HepG2 (cell line): ENCODE measurements at places on chromosomes 6 and 20.

DNA sequence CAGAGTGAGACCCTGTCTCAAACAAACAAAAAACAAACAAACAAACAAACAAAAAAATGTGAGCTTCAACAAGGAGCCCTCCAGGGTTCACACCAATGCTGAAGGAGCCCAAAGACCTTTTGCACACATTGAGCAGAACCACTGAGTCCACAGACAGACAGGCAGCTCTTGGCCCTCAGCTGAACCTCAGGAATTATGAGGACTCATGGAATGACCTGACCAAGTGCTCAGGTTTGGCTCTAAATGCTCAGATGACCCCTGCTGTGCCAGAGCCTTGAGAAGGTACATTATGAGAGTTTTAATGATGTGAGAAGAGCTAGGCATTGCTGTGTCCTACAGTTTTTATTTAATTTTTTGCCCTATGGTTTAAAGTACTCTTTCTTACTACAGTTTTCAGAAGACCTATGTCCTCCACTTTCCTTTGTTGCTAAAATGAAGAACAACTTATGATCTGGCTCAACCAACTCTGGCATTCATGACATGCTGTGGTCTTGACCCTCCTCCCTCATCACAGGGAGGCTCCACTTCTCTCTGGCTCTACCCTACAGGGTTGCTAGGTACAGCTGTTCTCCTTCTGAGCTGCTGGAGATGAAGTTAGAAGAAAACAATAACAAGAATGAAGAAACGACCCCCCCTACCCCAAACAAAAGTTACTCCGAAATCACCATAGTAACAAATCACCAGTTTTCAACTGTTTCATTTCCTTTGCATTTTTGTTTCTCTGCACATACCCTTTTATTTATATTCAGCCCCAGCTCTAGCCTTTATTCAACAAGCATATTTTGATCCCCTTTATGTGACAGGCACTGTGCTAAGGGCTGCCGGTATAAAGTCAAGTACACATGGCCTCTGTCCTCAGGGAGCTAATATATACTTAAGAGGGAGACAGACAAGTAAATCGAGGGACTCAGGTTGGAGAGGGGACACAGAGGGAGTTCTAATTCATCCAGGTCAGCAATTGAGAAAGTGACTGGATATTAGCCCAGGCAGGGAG is 128.7 kb upstream of the TRAF3IP2 start:
- DNase-seq, result no peak

- no peak for DNase-seq
Measured at GRCh38 chr6:169489563-169490245, 212.1 kb downstream of the WDR27 start.

GRCh38 chr6:11260249-11261038 is 28.0 kb upstream of the NEDD9 start:
- DNase-seq, result no peak

DNA sequence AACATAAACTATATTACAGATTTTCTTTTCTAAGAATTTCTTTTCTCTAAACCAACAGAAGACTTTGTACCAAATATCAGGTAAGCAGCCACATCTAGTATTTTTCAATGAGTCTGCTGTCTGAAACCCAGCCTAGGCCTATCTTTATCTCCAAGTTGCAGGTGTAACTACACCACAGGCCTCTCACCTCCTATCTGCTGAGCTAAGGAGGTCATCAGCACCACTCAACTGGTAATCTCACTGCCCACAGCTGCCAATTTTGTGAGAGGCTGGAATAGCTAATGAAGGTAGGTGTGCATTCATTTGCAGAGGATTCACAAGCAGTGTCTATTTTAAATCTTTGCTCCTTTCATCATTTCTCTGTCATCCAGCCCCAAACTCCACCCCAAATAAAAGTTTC is 584.8 kb downstream of the HDGFL1 start:
- no peak for DNase-seq

- no peak for DNase-seq
Measured at GRCh38 chr6:35716798-35717197, 20.0 kb upstream of the ARMC12 start.

DNA sequence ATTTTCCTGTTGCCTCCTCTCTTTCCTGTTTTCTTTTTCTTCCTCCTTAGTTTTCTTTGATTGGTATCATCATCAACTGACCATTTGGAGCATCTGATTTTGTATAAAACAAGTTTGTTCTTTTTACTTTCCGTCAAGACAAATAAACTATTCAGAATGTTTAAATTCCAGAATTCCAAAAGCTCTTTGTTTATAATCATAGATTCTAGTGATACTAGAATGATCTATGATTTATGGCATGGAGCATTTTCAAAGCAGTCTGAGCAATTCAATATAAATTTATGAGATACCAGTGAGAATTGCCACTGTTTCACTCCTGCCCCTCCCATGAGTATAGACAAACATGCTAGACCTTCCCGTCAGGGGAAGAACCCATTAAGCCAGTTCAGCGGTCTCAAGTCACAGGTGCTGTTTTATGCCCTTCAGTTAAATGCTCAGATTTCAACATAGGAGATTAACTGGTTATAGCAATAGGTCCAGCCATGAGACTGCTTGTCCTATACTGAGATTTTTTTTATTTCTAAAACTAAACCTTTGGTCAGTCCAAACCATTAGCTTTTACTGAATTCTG is 60.7 kb downstream of the GRIK2 start:
- no peak for DNase-seq

- no peak for DNase-seq
Measured at GRCh38 chr20:36462440-36463211, 78.7 kb upstream of the MYL9 start.

DNA sequence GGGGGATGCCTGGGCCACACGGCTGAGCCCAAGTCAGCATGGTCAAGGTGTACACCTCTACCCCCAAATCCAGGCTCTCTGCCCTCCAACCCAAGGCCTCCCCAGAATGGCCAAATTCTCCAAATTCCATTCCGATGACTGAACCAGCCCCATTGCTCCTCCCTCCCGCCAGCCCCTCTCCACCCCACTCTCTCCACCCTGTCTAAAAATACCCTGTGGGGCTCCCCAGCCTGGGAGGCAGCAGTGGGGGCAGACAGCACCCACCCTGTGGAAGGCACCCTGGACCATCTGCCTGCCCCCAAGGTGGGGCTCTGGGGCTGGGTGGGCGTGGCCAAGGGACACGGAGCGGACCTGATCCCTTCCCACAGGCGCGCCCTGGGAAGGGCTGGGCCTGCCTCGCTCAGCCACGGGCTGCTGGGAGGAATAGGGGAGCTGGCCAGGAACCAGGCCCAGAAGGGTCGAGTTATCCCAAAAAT is 11.4 kb downstream of the TEAD3 start:
- DNase-seq, result no peak

DNA sequence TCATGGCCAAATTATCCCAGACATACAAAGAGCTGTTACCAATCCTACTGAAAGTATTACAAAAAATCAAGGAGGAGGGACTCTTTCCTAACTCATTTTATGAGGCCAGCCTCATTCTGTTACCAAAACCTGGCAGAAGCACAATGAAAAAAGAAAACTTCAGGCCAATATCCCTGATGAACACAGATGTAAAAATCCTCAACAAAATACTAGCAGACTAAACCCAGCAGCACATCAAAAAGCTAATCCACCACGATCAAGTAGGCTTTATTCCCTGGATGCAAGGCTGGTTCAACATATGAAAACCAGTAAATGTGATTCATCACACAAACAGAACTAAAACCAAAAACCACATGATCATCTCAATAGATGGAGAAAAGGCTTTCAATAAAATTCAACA is 109.2 kb downstream of the C6orf118 start:
- no peak for DNase-seq

DNA sequence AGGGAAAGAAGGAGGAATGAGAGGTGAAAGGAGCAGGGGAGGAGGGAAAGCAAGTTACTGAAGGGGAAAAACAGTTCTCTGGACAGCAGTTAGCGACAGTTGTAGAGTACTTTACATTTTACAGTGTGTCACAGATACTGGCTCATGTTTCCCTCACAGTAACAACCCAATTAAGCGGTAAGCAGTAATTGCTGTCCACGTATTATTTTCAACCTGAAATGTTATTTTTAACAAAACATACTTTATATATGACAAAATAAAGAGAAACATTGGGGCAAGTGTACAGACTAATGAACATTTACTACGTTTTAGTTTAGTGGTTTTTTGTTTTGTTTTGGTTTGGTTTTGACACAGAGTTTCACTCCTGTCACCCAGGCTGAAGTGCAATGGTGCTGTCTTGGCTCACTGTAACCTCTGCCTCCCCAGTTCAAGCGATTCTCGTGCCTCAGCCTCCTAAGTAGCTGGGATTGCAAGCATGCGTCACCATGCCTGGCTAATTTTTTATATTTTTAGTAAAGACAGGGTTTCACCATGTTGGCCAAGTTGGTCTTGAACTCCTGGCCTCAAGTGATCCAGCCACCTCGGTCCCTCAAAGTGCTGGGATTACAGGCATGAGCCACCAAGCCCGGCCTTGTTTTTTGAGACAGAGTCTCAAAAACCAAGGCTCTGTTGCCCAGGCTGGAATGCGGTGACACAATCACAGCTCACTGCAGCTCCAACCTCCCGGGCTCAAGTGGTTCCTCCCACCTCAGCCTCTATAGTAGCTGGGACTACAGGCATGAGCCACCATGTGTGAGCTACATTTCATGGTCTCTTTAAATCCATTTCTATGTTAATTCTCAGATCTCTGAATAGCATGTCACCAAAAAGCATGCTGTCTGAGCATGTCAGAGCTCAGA is 22.6 kb upstream of the BTN3A2 start:
- DNase-seq, result no peak

GRCh38 chr6:157954150-157955117 is 27.2 kb upstream of the SYNJ2 start:
- DNase-seq, result peak; percentile 95

- peak; percentile 88 for DNase-seq
Measured at GRCh38 chr6:163416557-163417253, 2.2 kb downstream of the QKI start.

- no peak for DNase-seq
Measured at GRCh38 chr20:41142919-41143318, 5.6 kb downstream of the PLCG1 start.

DNA sequence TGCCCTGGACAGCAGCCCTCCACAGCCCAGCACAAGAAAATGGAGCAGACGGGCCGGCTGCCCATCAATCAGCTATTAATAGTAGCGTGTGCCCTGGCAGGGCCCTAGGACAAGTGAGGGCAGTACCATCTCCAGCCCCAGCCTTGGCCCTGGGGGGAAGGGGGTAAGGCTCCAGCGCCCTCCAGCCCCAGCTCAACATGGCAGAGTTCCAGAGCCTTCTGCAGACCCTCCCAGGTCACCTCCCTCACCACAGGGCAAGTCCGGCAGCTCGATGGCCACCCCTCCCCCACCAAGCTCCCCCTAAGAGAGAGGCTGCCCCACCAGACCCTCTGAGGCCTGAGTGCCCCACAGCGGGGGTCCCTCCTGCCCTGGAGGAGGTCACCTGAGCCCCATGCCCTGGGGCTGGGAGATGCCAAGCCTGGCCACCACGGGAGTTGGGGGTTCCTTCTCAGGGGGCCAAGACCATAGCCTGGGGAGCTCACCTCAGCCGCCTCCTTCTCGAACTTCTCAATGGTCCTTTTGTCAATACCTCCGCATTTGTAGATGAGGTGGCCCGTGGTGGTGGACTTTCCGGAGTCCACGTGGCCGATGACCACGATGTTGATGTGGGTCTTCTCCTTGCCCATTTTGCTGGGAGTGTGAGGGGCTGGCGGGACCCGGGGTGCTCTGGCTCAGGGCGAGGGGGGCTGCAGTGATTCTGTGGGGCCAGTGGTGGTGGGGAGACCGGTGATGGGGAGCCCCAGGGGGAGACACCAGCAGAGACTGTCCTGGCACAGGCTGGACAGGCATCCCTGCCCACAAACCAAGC is 1.5 kb downstream of the EEF1A2 start:
- DNase-seq, result no peak

GRCh38 chr20:17725094-17725835 is 25.5 kb downstream of the BANF2 start:
- peak; percentile 60 for DNase-seq

DNA sequence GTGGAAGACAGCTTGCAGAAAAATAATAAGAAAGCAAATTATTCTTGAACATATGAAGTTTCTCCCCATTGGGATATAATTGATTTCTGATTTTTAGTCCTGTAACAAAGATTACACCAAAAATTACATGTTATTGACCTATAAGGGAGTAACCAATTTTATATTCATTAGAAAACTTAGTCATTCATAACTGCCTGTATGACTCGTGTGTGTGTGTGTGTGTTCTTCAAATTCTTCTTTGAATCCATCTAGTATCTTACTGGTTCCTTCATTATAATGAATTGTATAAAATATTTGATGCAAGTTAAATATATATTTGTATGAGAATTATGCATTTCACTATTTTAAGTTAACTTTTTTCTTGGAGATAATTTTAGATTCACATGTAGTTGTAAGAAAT is 310.4 kb downstream of the HAO1 start:
- no peak for DNase-seq

DNA sequence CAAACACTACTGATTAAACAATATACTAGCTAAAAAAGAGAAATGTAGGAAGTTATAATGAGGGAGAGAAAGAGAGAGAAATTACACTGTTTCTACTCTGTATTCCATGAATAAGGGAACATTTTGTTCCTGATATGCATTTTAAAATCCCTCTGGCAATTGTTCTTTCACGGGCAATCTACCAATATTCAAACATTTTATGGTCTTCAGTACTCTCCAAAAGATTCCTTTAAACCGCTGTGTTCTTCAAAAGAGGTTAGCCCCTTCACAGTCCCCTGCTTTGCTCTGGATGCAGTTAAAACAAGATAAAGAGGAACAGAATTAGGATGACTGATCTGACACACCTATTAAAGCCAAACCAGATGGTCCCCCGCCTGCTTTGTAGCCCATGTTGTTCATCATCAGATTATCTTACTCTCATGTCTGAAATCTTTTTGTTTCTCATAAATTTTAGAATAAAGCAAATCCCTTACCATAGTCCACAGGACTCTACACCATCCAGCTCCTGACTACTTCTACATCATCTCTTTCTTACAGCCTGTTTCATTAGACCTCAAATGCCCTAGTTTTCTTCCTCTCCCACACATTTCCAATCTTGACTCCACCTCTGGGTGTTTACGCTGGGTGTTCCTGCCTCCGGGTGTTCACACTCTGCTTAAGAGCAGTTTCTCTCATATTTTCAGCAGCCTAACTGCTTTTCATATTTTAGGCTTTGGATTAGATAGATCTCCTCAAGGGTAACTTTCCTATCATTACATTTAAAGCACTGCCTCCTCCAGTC is 399.7 kb downstream of the COL12A1 start:
- no peak for DNase-seq

DNA sequence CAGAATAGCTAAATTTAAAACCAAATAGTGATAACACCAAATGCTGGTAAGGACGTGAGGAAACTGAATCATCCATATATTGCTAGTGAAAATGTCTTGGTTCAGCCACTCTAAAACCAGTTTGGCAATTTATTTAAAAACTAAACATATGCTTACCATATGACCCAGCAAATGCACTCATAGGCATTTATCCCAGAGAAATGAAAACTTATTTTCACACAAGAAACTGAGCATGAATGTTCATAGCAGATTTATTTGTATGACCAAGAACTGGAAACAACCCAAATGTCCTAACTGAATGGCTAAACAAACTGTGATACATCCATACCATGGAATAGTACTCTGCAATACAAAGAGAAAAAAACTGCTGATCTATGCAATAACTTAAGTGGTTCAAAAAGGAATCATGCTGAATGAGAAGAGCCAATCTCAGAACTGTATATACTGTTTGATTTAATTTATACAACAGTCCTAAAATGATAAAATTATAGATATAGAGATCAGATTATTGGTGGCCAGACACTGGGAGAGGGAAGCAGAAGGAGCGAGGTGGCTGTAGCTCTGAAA is 115.6 kb upstream of the ADGRF1 start:
- no peak for DNase-seq
